Left renal pelvis (tissue), 4 donors: ENCODE measurements at places on chromosomes 7 and 10. TPM values are rescaled to one million over a fixed set of nuclear protein-coding genes. Genes with fewer than 3 reads are reported as not detected.

SLC39A12 gene
- polyA plus RNA-seq, result not detected

BICC1 gene
- 88.1 TPM for polyA plus RNA-seq

BAMBI gene
- polyA plus RNA-seq, result 46.6 TPM

HACD1 gene
- 2.3 TPM for polyA plus RNA-seq

CDC14C gene
- not detected for polyA plus RNA-seq

POU6F2 gene
- 0.18 TPM for polyA plus RNA-seq

NUDT13 gene
- 2.9 TPM for polyA plus RNA-seq

GNB2 gene
- 199 TPM for polyA plus RNA-seq

PRR15 gene
- 0.70 TPM for polyA plus RNA-seq

GRCh38 chr10:101063050-101063525 lies 1.3 kb downstream of the KAZALD1 start:
- no peak for DNase-seq

GRCh38 chr7:40551685-40552576 lies 417.1 kb downstream of the SUGCT start:
- no peak for DNase-seq

GRCh38 chr10:24262929-24263590 lies 54.1 kb downstream of the KIAA1217 start:
- DNase-seq, result no peak

- no peak for DNase-seq
Observed at GRCh38 chr7:25953859-25954258, 198.1 kb upstream of the NFE2L3 start.

GRCh38 chr7:87933605-87933952 lies 472 bp upstream of the ADAM22 start:
- DNase-seq, result no peak

- no peak for DNase-seq
Observed at GRCh38 chr7:112282476-112283188, 76.1 kb downstream of the ZNF277 start.

GRCh38 chr7:14156436-14156835 lies 167.0 kb upstream of the ETV1 start:
- DNase-seq, result no peak

- no peak for DNase-seq
Observed at GRCh38 chr10:128530301-128530700, 404.1 kb upstream of the MKI67 start.

DNA sequence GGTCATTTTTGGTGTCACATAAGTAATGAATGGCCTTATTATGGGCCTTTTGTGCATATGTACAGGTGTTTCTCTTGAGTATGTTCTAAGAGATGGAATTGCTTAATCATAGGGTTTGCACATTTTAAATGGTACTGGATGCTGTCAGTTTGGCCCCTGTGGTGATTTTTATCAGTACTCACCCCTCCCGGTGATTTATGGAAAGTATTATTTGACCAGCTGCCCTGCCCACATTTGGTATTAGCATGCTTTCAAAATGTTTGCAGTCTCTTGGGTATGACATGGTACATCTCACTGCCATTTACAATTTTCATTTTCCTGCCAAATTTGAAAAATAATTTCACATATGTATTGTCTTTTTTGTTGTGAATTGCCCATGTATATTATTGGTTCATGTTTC lies 427.7 kb downstream of the LRMDA start:
- no peak for DNase-seq

- peak; percentile 8 for DNase-seq
Observed at GRCh38 chr7:92057375-92057774, 76.9 kb downstream of the CYP51A1 start.

DNA sequence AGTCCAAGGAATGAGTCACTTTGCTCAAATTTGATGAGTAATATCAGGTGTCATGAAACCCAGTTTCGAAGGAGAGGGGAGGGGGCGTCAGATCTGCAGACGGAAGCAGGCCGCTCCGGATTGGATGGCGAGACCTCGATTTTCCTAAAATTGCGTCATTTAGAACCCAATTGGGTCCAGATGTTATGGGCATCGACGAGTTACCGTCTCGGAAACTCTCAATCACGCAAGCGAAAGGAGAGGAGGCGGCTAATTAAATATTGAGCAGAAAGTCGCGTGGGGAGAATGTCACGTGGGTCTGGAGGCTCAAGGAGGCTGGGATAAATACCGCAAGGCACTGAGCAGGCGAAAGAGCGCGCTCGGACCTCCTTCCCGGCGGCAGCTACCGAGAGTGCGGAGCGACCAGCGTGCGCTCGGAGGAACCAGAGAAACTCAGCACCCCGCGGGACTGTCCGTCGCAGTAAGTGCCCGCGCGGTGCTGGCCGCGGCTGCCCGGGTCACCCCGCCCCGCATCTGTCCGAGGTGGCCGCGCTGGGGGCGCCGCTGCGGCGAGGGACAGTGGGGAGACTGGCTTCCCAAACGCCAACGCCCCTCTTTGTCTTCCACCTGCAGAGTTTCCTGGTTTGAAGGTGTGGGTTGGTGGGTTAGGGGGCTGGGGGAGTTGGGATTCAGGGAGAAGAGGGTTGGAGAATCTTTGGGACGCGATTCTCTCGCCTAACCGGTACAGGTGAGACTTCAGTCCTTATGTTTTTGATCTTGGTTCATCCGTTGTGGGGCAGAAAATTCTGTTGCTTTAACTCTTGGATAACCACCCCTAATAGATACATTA lies at the start of gene TAC1:
Gene TAC1, plus strand, starts transcription at position 351 of the 829 bp plus-strand sequence. CDS start 527 bp downstream, outside the sequence.
- DNase-seq, result no peak

DNA sequence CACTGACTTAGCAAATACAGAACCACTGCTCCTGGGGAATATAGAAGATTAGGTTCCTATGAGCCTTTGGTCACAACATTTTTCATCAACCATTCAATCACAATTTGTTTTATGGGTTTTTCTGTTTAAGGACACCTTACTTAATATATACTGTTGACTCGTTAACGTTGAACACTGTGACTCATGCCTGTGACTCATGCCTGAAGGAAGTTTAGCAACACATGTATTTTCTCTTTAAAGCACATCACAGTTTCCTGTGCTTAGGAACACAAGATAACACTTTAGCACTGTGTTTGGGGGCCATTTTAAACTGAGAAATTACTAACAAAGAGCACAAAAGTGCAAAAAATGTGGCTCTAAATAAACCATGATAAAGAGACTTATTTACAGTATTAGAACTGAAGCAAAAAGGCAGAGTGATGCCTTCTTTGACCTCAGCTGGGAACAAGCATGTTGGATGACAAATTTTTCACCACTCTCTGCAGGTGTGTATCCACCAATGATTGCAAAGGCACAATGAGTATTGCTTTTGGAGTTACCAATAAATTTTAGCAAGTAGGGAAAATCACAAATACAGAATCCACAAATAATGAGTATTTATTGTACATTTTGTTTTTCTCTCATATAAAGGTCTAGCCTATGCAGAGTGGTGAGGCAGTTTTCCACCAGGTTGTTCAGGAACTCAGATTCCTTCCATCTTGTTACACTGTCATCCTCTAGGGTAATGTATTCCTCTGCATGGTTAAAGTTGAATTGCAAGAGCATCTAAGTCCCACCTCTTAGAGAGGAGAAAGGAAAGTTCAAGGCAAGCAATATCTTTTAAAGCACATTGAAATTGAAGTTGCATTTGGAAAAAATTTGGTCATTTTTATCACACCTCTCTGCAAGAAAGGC lies 7.3 kb downstream of the FGFBP3 start:
- no peak for DNase-seq

DNA sequence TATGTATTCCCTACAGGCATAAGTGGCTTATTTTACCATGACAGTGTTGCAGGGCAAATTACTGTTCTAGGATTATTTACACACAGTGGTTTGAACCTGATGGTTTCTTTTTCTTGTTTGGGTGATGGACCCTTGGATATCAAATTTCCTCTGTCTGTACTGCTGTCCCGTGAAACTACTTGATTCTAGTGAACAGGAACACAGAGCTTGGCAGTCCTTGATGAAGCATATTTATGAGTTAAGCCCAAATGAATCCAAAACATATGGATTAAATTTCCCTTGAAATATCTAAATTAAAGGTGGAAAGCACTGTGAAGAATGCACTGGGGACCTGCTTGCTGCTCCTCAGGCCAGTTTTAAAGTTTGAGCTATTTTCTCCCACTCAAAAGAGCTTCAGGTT lies 635.3 kb downstream of the INHBA start:
- no peak for DNase-seq

GRCh38 chr7:116828281-116828680 lies 34.1 kb upstream of the CAPZA2 start:
- no peak for DNase-seq

DNA sequence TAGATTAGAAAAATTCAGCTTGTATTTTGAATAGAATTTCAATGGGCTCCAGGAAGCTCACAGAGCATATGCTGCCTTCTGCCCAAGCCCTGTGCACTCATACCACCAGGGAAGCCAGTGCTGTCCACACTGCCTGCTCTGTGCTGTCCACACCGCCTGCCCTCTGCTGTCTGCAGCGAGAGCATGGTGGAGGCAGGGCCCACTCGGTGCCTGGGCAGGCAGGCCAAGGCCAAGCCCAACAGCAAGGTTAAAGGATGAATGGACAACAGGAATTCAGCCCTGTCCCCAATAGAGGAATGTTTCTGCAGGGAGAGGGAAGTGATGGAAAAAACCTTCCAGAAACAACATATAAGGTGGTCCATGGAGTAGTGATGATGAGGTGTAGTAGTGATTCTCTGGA lies 146.8 kb downstream of the GFRA1 start:
- DNase-seq, result no peak

DNA sequence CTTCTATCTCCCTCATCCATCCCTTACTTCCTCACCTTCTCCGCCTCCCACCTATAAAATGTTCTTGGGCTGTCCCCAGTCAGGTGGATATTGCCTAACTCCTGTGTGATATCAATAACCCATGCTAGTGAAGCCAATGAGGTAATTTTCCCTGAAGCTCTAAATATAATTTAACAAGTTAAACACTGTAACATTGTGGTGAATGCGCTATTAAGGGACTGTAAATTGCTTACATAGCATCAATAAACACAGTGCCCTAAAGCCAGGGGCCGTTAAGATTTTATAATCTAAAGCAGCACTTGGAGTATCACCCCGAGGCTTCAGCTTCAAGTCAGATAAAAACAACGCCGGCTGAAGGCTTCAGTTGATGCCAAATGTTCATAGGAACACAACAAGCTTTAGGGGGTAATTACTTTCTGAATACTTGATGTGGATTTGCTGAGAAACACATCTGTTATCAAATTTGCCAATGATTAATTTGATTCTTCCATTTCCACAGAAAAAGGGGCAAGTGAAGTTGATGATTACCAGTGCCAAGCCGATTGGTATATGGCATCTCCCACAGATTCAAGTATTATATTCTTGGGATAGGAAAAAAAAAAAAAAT lies 138.4 kb downstream of the CREB5 start:
- DNase-seq, result no peak

- no peak for DNase-seq
Observed at GRCh38 chr10:128025437-128025836, 100.8 kb downstream of the MKI67 start.

DNA sequence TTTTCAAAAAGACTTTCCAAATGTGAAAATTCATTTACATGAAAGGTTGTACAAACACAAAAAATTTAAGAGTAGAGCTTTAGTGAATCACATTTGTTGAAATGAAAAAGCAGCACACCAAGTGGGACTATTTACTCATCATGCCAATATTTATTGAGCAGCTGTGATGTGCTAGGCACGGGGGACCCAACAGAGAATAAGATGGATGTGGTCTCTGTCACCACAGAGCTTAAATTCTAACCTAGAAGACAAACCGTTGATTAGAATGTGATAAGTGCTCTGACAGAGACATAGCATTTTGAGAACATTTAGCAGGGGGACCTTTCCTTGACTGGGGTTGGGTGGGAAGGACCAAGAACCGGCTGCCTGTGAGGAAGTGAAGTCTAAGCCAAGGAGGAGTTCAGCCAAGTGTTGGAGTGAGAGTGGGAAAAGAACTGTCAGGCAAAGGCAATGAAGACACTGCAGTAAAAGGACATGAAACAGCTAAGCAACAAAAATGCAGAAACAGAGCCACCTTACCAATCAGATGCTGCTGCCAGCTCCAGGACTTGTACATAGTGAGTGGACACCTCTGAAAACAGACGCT lies 19.1 kb downstream of the ADAM12 start:
- no peak for DNase-seq

GRCh38 chr7:11540271-11540761 lies 291.7 kb downstream of the THSD7A start:
- no peak for DNase-seq

GRCh38 chr10:67959839-67960476 lies 75.5 kb downstream of the SIRT1 start:
- DNase-seq, result no peak

GRCh38 chr10:78316451-78316931 lies 282.8 kb downstream of the RPS24 start:
- no peak for DNase-seq

GRCh38 chr10:132066186-132066585 lies 440 bp downstream of the JAKMIP3 start:
- no peak for DNase-seq

GRCh38 chr7:7292608-7293007 lies 110.3 kb downstream of the C1GALT1 start:
- no peak for DNase-seq
